ENCODE measurements at places on chromosomes 7 and 10.

DNA sequence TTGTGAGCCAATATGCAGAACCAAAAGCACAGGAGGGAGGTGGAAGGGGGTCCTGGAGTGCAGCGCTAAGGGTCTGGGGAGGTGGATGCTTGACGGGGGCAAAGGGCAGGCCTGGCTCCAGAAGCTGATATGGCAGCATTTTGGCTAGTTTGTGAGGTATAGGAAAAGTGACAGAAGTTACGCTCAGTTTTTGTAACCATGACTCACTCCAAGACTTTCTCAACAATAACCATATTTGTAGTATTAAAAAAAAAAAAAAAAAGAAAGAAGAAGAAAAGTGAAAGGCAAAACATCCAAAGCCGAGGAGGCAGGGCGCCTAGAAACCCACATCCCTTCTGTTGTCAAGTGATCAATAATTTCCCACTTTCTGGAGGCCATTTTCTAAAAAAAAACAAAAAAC, 92.3 kb downstream of the RNF216 start:
- peak; percentile 65 for DNase-seq

DNA sequence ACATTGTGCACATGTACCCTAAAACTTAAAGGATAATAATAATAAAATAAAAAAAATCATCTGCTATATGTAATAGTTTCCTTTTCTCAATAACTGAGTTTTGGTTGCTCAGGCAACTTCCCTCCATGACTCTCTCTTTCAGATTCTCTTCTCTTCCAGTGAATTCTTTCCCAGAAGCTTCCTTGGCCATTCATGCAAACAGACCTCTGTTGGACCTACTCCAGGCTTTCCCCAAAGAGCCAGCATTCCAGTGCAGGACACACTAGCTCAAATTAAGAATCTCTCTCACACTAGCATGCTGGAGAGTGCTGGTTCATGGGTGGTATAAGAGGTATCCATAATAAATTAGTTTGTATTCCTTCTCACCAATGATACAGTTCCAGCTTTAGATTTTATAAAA, 31.0 kb upstream of the ZEB1 start:
- DNase-seq = peak; percentile 78

DNA sequence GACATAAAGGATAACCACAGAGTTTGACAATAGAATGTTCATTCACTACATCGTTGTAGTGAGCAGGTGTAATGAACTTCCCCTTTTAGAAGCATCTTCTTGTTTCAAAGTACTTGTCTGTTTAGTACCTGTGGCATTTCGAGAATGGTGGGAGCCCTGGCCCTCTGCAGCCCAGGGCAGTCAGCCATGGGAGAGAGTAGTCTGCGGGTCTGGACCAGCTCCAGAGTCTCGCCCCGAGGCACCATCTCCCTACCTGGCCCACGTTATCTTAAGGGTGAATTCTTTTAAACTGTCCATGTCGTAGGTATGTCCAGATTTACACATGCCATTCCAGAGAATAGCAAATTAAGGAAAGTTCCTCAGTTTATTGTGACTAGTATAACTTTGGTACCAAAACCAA, 99.7 kb downstream of the BMPR1A start:
- no peak for DNase-seq

DNA sequence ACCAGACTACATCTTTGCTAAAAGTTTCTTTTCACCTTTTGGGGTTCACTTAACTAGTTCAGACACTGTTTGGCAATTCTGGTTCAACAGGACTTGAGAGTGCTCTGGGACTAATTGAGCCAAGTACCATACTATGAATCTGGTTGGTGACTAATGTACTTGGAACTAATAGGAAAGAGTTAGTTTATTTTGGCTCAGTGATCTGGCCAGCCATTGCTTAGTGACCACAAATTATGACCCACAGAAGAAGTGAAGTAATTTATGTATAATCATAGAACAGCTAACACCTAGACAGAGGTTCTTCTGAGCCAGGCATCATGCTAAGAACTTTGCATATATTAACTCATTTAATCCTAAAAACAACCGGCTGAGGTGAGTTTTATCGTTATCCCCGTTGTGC, 126.5 kb upstream of the JCAD start:
- peak; percentile 92 for DNase-seq

GRCh38 chr10:103739039-103739764, 116.2 kb downstream of the SH3PXD2A start:
- peak; percentile 96 for DNase-seq

DNA sequence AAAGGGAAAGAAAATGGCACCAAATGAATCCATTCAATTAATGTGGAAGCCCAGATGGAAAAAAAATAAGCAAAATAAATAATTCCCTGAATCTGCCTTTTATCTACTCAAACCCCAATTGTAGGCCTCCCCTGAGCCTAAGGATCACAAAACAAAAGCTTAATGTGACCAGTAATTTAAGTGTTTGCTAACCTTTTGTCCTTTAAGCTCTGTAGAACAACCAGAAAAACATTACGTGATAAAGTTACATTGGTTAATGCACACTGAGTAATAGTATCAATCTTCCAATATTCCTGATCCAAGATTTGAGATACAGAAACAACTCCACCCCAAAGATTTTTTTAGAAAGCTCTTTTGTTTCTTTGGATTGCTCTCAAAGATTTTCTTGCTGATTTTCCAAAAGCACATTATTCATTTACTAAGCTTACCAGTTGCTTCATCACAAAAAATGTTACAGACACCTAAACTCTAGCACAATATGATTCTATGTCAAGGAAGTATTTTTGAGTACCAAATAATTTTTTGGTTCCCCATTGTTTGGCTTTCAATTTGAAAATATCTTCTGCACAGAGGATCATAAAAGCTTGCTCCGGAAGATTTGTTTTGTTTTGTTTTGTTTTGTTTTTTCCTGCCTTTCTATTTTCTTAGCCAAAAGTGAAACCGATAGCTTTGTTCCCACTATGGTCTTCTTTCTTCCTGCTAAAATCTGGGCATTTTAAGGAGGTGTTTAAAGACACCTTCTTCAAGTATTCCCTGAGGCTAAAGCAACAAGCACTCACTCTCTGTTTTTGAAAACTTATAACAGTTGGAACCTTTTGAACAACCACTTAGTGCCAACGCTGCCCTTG, 54.2 kb downstream of the TRIL start:
- DNase-seq = no peak

GRCh38 chr7:155577509-155577905, 31.1 kb upstream of the CNPY1 start:
- no peak for DNase-seq

GRCh38 chr7:103348452-103348851, 1.0 kb downstream of the PSMC2 start:
- DNase-seq = no peak
